ENCODE measurements at places on chromosomes 7 and 10.
A peak's percentile ranks its signal among the peaks of the same experiment; 100 is the strongest.

GRCh38 chr7:99860281-99861127 lies 16.3 kb downstream of the OR2AE1 start:
- DNase-seq, result no peak

DNA sequence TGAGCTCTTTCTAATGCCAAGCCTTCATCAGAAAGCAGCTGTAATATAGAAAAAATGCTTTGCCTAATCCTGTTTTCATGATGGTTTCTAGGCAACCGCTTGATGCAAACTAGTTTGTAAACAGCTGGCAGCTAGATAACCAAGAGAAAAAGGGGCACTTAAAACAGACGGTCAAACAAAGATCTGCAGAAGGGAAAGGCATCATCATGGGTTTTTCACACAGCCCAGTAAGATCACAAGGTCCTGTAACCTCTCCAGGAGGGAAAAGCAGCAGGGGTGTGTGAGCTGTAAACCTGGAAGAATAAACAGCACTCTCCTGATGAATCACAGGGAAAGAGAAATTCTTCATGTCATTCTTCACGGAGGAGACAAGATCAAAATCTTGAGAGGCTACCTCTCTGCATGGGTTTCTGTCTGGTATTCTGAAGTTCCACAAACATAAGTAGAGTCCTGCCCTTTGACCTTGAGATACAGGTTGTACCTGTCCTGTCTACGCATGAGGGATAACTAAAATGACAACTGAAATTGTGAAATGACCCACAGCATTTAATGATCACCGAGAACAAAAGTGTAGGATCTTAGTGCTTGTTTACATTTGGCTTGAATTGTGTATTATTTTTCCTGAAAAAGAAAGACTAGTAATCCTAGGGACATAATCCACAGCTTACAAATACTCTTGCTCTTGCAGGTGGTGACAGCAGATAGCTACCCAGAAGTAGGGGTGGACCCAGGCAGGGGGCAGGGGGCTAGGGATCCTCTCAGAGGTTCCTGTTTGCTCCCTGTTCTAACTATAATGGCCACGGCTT lies 48.0 kb downstream of the CREB3L2 start:
- DNase-seq, result no peak

GRCh38 chr7:130242198-130243014 lies 24.3 kb upstream of the CPA2 start:
- peak; percentile 33 for DNase-seq

DNA sequence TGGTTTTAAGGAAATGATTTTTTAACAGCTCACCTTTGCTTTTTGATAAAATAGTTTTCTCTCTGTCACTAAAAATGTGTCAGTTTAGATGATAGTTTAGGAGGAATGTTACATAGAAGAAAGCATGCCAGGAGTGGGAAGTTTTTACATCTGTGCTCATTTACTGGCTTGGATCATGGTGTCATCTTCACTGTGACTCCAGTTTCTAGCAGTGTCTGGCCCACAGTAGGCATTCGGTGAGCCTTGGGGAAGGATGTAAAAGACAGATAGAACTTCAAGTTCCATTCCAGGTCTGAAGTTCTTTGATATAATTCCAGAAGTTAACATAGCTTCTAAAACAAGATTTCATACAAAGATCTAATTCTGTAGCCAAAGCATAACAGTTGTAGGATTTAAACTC lies 259.2 kb downstream of the BICC1 start:
- no peak for DNase-seq

DNA sequence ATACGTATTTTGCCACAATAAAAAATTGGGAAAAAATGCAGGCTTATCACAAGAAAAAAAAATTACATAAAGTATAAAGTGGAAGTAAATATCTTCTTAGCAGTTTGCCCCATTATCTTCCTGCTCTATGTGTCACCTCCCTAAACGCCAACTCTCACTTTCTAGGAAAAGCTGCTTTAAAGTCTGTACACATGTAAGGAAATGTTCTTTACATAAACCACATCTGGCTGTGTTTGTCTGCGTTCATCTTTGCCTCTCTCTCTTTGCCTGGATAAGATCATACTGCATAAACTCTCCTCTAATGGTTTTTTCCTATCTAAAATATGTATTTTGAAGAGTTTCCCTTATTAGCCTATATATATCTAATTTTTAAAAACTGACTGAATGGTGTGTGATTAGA lies 23.0 kb upstream of the UMAD1 start:
- DNase-seq, result no peak

DNA sequence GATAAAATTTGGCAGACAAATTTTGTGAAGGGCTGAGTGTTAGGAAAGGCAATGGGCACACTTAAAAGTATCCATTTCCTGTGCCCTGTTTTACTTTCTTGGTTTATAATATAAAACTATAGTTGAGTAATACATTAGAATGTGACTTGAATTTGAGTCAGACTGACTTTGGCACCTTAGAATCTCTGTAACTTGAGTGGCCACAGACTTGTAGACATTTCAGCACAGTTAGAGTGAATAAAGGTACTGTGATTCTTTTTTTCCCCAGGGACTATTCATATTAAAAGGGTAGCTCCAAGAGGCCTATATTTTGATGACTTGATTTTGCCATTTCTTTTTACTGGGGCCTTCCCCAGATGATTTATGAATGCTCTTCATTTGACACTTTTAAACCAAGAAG lies 22.4 kb downstream of the GBF1 start:
- DNase-seq, result no peak

- no peak for DNase-seq
Observed at GRCh38 chr10:48187126-48187525, 87.4 kb downstream of the FRMPD2 start.

- no peak for DNase-seq
Observed at GRCh38 chr10:60298408-60299389, 91.0 kb downstream of the ANK3 start.

GRCh38 chr7:48180981-48181380 lies 9.7 kb downstream of the ABCA13 start:
- DNase-seq, result no peak

DNA sequence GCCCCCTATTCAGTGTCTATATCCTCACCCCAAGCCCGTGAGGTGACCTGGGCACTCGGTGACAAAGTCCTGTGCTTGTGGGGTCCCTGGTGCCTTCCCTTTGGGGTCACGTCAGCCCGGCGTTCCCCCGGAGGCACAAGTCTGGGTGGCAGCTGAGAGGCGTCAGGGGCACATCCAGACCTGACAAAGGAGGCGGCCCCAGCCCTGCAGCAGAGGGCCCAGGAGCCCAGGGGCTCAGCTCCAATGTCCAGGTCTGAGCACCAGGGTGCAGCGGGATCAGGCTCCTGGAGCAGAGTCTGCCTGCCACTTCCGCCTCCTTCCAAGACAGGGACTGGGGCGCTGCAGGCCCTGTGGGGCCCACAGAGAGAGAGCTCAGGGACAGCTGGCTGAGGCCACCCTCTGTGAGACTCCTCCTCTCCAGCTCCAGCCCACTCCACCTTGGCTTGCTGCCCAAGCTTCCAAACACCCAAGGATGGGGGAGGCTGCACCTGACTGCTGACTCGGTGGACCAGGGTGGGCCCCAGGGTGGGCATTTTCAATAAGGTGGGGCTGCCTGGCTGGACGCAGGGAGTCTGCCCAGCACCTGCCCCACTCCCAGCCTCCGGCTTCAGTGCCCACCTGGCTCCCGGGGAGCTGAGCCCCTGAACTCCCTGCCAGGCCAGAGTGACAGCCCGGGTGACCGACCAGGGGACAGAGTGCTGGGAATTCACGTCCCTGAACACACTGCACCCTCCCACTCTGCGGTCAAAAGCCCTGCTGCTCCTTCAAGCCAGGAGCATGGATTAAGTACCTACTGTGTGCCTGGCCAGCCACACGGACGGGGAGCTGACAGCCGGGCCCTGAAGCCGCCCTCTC lies 1.0 kb upstream of the KNDC1 start:
- DNase-seq, result no peak

DNA sequence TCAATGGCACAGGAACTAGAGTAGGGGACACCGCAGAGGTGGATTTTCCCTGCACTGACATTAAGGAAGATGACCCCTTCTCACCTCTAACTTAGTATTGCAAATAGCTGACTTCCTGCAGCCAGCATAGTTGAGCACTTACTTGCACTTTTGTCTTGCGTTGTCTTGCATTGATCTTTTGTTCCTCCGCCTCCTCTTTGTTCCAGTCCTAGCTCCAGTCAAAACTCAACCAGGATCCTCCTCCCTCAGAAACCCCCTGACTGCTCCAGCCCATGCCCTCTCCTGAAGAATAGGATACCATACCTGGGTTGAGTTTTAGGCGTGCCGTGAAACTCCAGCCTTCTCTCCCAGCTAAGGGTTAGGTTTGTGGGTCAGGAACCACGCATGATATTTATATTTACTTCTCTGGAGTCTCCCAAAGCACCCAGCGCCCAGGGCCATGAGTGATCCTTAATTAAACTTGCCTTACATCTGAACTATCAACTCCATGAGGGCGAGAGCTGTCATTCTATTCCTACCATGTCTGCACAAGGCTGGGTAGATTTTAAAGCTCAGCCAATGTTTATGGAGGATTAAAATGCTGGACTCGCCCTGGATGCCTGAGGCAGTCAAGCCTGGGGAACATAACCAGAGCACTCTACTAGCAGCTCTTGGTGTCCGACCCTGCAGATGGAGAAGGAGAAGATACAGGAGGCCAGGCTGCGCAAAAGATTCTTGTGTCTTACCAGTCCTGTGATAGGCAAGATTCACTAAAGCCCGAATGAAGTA lies 14.1 kb downstream of the ZNF467 start:
- no peak for DNase-seq

DNA sequence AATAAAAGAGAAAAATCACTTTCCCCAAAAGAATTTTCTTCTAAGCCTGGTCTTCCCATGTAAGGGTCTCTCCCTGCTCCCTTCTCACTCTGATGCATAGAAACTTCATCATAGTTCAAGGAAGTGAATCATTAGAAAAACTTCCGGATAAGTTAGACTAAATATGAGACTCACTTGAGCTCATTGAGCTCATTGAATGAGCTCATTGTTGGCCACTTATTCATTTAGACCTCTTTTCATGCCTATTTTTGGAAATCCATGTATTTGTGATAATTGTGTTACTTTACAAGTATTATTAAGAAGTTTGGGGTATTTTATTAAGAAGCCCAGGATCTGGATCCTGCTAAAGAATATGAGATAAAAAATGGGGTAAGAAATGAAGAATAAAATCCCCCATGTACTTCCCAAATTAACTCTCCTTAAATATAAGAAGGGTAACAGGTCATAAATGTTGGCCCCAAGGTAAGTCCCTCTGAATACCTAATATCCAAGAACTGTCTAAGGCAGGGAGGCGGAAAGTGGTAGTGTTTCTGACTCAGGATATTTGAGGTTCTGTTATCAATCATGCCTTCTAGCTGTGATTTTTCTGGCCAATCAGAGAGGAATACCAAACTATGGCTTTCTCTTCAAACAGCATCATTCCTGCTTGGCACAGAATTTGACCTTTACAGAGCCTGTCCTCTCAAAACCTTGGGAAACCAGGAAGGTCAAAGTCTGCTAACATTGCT lies 236.5 kb upstream of the PTN start:
- no peak for DNase-seq

Measured in activated naive CD4-positive, alpha-beta T cell (primary cell).